CD8-positive, alpha-beta T cell (primary cell): ENCODE measurements at places on chromosomes 7 and 10.

- DNase-seq, result no peak
These were observed 134.9 kb downstream of the CAMK1D start for GRCh38 chr10:12484002-12484918.

GRCh38 chr10:58621379-58622077, 108.9 kb downstream of the BICC1 start:
- DNase-seq, result no peak

- no peak for DNase-seq
These were observed 123.9 kb upstream of the SGCE start for GRCh38 chr7:94779861-94780260.

- no peak for DNase-seq
These were observed 82.7 kb upstream of the KMT2E start for GRCh38 chr7:104931181-104931781.

DNA sequence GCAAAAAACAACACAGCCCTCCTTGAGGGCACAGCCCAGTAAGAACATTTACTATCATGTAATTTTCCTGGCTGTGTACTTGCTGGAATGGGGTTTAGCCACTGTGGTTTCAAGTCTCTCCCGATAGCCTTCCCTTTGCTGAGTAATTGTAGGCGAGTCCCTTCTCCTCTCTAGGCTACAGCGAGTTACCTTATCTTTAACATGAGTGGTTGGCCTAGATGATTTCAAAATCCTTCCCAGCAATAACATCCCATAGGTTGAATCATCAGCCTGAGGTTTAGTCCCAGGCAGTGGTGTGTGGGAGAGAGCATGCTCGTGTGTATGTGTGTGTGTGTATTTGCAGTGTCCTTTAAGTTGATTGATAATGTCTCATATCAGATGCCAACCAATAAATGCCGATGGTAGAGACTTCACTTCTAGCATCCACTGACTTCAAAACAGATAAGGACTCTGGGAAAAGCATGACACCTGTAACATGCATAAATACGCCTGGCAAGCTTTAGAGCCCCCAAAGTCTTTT, 142.9 kb upstream of the ZMIZ1 start:
- DNase-seq, result no peak
